ENCODE measurements at places on chromosomes 1 and 21.

GRCh38 chr1:212139526-212140135 lies 104.1 kb downstream of the DTL start:
- DNase-seq, result no peak

- DNase-seq, result peak; percentile 21
Measured at GRCh38 chr1:55064071-55064581, 24.8 kb downstream of the PCSK9 start.

- peak; percentile 80 for DNase-seq
Measured at GRCh38 chr1:87331365-87332241, 2.9 kb downstream of the LMO4 start.

- no peak for DNase-seq
Measured at GRCh38 chr1:21576798-21577187, 67.6 kb downstream of the ALPL start.
